ENCODE measurements at places on chromosomes 7 and 10.

DNA sequence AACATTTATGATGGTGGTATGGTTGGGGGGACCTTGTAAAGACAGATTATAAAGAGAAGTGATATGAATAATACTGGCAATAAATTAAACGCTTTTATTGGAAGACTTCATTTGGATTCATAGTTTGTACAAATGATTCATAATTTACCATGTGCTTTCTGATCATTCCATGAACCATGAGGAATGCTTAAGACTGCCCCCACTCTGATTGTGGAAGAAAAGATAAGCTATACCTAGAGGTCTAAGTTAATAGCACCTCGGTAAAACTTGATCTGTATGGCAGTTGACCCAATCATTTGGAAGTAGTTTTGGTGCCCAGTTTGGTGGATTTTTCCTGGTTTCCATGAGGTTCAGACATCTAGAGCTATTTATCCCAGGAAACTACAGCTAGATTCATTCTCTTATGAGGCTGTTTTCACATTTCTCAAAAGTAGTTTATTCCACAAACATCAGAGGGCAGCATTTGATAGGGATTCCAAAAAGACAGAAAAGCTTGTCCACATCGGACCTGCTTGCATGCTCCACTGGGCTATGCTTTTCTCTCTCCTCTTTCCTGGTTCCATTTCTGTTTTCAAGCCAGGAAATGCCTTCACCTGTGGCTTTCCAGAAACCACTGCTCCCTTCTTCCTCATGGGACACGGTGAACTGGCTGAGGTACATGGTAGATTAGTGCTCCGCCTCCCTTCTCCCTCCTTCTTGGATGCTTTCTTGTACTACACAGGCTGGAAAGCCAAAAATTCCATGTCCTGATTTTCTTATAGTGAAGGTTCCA lies 29.2 kb downstream of the TFAM start:
- H3K4me1 ChIP-seq = peaks cover 2% of the 10 kb centered on the region
- H3K27me3 ChIP-seq = peaks cover 11% of the 10 kb centered on the region
- no peak for DNase-seq
- H3K27ac ChIP-seq = no peak overlapping the region
- H3K4me3 ChIP-seq = no peak overlapping the region

GRCh38 chr7:157871681-157872080 lies 534.9 kb downstream of the DNAJB6 start:
- H3K4me1 ChIP-seq = peaks cover 13% of the 10 kb centered on the region
- no peak overlapping the region for H3K4me3 ChIP-seq
- no peak overlapping the region for H3K27ac ChIP-seq
- DNase-seq = no peak

- no peak overlapping the region for H3K27ac ChIP-seq
- no peak overlapping the region for H3K4me3 ChIP-seq
- no peaks in the 10 kb centered on the region for H3K4me1 ChIP-seq
- no peak for DNase-seq
These were observed 79.3 kb downstream of the PLXDC2 start for GRCh38 chr10:19895500-19895899.

DNA sequence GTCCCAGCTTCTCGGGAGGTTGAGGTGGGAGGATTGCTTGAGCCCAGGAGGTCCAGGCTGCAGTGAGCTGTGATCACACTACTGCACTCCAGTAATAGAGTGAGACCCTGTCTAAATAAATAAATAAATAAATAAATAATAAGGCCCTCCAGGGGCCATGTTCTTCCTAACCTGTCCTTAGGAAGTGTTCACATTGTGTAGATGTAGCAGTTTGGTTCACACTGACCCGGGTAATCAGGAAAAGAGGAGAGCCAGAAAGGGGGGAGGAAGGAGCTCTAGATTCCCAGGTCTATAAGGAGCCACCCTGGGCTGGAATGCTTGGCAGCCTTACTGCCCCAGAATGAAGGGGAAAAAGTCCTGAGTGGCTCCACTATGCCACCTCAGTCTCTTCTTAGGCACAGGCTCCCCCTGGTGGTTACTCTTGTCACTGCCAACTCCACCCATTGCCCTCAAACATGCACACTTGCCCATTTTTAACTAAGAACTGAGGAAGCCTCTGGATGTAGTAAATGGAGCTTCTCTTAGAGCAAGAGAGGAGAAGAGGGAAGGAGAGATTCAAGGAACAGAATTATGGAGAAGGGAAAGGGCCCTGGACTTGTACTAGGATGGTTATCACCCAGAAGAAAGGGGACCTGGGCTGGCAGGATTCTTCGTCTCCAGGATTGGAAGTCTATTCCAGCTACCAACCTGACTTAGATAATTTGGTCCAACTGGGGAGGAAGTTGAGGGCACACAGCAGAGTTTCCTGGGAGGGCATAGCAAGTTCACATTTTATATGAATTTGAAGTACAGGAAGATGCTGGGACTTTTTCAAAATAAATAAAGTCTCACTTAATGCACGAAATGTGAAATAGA lies 7.8 kb downstream of the HPS6 start:
- peak; percentile 77 for DNase-seq
- peaks cover 11% of the 10 kb centered on the region for H3K36me3 ChIP-seq
- H3K27me3 ChIP-seq = no peaks in the 10 kb centered on the region
- no peak overlapping the region for H3K27ac ChIP-seq

GRCh38 chr7:43148161-43148731 lies 35.8 kb downstream of the HECW1 start:
- no peaks in the 10 kb centered on the region for H3K36me3 ChIP-seq
- peaks cover 61% of the 10 kb centered on the region for H3K27me3 ChIP-seq

GRCh38 chr10:46555713-46556514 lies 544 bp downstream of the GPRIN2 start:
- DNase-seq = no peak
- H3K4me3 ChIP-seq = peak overlapping the region; percentile 33
- H3K36me3 ChIP-seq = no peaks in the 10 kb centered on the region
- no peak overlapping the region for H3K27ac ChIP-seq
- H3K27me3 ChIP-seq = no peaks in the 10 kb centered on the region

DNA sequence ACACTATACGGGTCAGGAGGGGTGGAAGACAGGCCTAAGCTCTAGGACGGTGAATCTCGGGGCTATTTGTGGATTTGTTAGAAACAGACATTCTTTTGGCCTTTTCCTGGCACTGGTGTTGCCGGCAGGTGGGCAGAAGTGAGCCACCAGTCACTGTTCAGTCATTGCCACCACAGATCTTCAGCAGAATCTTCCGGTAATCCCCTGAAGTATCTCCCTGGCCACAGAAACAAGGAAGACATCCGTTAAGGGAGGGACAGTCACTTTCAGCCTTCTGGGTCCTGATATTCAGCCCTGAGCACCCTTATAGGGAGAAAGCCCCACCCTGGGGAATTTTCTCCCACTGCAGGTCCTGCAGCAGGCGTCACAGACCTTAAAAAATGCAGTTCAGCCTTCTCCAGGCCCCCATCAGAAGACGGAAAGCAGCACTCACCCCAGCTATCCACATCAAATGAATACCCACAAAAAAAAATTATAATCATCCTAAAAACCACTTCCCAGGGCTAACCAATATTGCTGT lies 23.2 kb downstream of the PLAC9 start:
- H3K27me3 ChIP-seq = no peaks in the 10 kb centered on the region
- H3K4me3 ChIP-seq = no peak overlapping the region
- no peak for DNase-seq

DNA sequence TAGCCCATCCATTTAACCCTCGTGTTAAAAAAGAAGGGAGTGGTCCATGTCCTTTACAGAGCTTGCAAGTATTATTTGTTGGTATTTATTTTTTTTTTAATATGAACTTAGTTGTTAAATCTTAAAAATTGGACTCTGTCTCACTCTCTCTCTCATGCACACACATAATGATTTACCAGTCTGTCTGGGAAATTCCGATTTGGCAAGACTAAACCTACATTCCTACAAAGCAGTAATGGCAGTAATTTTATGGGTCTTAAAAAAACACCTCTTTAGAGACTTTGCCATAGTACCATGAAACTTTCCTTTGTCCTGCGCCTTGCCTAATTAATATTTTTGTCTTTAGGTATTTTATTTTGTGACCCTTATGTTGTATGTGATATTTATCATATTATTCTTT lies 239.5 kb upstream of the PPP1R3A start:
- no peak for DNase-seq
- H3K36me3 ChIP-seq = no peaks in the 10 kb centered on the region
- no peak overlapping the region for H3K4me3 ChIP-seq

GRCh38 chr7:66033471-66034385 lies 41.9 kb upstream of the ASL start:
- DNase-seq = peak; percentile 2
- H3K4me3 ChIP-seq = no peak overlapping the region
- H3K27ac ChIP-seq = peak overlapping the region; percentile 72
- peaks cover 16% of the 10 kb centered on the region for H3K4me1 ChIP-seq
- H3K27me3 ChIP-seq = no peaks in the 10 kb centered on the region

DNA sequence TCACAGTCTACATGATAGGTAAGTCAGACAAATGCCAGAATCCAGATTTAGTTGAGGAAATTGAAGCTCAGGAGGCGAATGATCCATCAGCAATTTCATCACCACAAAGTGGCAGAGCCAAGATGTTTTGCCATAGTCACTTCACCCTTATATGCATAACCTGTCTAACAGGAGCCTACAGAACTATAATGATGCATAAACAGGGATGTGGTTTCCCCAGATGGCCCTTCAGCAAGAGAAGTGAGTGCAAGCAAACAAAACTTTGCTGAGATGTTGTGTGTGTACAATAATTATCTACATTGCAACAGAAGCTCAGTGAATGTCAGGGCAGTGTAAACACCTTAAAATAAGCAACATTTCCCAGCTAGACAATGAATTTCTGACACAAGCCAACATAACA lies 28.6 kb downstream of the PON3 start:
- H3K27me3 ChIP-seq = peaks cover 30% of the 10 kb centered on the region
- DNase-seq = no peak

DNA sequence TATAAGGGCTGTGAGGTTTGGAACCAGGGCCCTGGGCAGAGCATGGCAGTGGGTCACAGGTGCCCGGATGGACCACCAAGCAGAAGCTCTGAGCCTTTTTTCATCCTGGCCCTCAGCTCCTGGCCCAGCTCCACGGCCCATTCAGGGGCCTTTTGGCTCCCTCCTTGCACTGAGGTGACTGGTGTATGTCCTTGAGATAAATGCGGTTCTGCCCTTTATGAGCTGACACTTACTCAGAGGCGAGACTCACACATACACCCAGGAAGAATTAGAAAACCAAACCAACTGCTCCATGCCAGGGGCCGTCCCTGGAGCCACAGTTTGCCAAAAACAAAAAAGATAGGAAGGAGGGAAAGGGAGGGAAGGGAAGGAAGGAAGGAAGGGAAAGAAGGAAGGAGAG lies 49.7 kb downstream of the CUZD1 start:
- no peak overlapping the region for H3K27ac ChIP-seq
- H3K4me1 ChIP-seq = no peaks in the 10 kb centered on the region
- no peak overlapping the region for H3K4me3 ChIP-seq
- DNase-seq = no peak
- no peaks in the 10 kb centered on the region for H3K36me3 ChIP-seq
- H3K27me3 ChIP-seq = peaks cover 52% of the 10 kb centered on the region

GRCh38 chr7:47379629-47380324 lies 202.1 kb downstream of the TNS3 start:
- no peak overlapping the region for H3K27ac ChIP-seq
- no peaks in the 10 kb centered on the region for H3K36me3 ChIP-seq
- DNase-seq = no peak
- H3K4me3 ChIP-seq = no peak overlapping the region
- H3K4me1 ChIP-seq = no peaks in the 10 kb centered on the region
- H3K27me3 ChIP-seq = no peaks in the 10 kb centered on the region

GRCh38 chr10:85280014-85280413 lies 951.6 kb downstream of the CCSER2 start:
- no peaks in the 10 kb centered on the region for H3K4me1 ChIP-seq
- DNase-seq = no peak
- H3K27me3 ChIP-seq = no peaks in the 10 kb centered on the region
- H3K4me3 ChIP-seq = no peak overlapping the region
- H3K36me3 ChIP-seq = no peaks in the 10 kb centered on the region

DNA sequence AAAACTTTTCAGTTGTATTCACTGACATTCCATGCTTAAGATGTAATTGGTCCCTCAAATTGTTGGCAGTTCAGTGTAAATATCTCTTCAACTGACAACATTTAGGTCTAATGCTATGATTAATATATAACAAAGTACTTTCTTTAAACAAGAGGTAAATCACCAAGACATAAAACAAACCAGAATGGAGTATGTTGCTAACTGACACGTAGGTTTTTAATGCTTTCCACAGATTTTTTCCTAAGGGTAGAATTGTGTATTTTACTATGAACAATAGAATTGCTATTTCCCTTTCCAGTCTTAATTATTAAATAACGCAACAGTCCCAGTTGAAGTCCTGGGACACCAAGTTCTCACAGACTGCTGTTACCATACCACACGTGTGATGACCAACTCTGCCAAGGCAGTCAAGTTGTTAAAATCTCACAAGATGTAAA lies 4.1 kb downstream of the JCAD start:
- no peak for DNase-seq
- peaks cover 48% of the 10 kb centered on the region for H3K27me3 ChIP-seq
- H3K36me3 ChIP-seq = peaks cover 2% of the 10 kb centered on the region
- peaks cover 6% of the 10 kb centered on the region for H3K4me1 ChIP-seq
- no peak overlapping the region for H3K27ac ChIP-seq

GRCh38 chr10:88793712-88794299 lies 8.7 kb upstream of the LIPM start:
- H3K4me3 ChIP-seq = peak overlapping the region; percentile 11
- peaks cover 9% of the 10 kb centered on the region for H3K4me1 ChIP-seq
- H3K36me3 ChIP-seq = peaks cover 4% of the 10 kb centered on the region

DNA sequence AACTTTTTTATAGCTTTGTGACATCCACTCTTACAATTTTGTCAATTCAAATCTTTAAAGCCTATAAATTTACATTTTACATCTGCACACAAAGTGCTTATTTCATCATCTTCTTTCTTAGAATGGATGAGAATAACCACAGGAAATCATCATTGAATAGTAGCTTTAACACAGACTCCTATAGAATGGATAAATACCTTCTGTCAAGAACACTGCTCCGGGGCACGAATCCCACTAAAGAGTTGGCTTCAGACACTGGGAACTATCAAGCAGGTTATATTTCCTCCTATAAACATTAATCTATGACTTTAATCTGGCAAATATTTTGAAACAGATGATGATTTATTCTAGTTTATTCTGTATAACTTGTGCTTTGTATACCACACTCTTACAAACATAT lies 269.7 kb upstream of the TPK1 start:
- no peak for DNase-seq
- H3K4me1 ChIP-seq = no peaks in the 10 kb centered on the region
- peaks cover 8% of the 10 kb centered on the region for H3K27me3 ChIP-seq
- no peaks in the 10 kb centered on the region for H3K36me3 ChIP-seq
- H3K4me3 ChIP-seq = no peak overlapping the region
- H3K27ac ChIP-seq = no peak overlapping the region

DNA sequence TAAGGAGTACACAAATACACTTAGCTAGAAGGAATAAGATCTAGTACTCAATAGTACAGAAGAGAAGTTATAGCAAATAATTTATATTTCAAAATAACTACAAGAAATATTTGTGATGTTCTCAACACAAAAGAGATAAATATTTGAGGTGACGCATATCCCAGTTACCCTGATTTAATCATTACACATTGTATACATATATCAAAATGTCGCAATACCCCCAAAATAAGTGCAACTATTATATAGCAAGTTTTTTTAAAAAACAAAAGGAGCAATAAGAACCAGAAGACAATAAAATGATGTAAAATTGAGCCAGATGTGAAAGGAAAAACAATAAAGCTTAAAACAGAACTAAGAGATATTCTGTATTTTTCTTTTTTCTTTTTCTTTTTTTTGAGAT lies 59.3 kb upstream of the KIAA1217 start:
- no peak overlapping the region for H3K27ac ChIP-seq
- DNase-seq = no peak
